Right atrium auricular region (tissue), 2 donors: ENCODE measurements at places on chromosomes 5 and 9.

DNA sequence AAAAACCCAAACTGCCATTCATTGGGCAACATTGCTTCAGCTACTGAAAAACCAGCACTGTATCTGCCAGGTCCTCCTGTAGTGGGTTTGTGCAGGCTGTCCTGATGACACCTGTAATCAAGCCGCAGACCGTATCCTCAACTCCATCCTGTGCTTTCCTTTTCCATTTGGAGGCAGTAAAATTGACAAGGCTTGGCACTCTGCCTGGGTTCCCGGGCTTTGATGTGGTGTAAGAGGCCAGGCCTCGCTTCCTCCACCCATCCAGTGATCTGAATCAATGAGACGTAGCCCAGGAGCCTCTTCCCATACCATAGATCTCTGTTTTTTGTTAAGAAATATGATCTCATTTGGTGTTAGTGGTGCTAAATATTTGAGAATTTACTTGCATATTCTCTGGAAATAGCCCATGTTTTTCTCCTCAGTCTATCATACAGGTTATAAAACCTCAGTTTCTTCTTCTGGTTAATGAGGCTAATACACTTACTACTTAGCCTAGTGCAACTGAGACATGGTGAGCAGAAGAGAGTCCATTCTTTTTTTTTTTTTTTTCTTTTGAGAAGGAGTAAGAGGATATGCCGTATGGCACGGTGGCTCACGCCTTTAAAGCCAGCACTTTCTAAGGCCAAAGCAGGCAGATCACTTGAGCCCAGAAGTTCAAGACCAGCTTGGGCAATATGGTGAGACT, 34.8 kb downstream of the LSM11 start:
- no peak for DNase-seq

GRCh38 chr5:40052808-40053207, 626.9 kb upstream of the PTGER4 start:
- no peak for DNase-seq

GRCh38 chr9:123360161-123361085, 4.4 kb downstream of the CRB2 start:
- DNase-seq, result no peak

DNA sequence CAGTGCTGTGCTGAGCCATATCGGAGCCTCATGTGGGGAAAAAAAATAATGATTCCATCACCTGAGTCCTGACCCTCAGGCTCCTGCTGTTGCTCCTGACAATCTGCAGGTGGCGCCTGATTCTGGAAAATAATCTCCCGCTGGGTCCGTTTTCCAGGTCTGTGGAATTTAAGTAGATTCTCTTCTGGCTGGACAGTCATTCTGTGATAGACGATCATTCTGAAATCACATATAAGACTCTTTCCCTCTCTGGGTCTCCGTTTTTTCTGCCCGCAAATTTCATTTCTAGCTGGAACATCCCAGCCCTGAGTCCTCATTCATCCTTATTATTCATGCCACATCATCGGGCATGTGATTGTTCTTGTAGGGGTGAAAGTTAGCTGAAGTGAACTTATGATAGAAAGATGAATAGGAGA, 22.1 kb upstream of the STXBP1 start:
- peak; percentile 87 for DNase-seq

DNA sequence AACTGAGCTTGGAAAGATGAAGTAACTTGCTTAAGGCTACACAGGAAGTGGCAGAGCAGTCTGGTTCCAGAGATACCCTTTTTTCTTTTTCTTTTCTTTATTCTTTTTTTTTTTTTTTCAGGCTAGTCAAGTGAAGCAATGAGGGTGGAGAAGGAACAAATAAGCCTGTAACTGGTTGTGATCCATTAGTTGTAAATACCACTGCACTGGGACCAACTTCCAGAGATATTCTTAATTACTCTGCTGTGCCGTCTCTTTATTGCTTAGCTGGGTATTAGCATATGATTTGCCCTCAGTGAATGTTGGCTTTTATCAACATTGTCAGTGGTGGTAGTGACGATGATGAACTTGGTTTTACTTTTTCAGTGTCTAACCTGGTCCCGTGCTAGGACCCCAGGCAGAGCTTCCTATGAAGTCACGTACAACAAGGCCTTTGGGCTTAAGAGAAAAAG, 26.7 kb downstream of the LNPEP start:
- no peak for DNase-seq

DNA sequence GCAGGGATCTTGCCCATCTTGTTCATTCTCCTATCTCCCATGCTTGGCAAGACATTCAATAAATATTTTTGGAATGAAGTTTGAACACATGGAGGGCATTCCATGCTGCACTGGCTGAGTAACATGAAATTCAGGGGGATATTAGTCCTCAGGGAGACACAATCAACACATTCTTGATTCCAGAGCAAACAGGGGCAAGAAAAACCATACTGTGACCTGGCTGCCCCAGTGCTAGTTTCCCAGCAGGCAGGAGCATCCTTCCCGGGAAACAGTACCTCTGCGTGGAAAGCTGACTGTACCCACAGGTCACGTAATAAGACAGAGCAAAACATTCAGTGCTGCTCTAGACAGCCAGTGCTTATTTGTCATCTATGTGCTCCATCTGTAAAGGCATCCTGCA, 66.3 kb upstream of the SPOCK1 start:
- DNase-seq, result no peak

DNA sequence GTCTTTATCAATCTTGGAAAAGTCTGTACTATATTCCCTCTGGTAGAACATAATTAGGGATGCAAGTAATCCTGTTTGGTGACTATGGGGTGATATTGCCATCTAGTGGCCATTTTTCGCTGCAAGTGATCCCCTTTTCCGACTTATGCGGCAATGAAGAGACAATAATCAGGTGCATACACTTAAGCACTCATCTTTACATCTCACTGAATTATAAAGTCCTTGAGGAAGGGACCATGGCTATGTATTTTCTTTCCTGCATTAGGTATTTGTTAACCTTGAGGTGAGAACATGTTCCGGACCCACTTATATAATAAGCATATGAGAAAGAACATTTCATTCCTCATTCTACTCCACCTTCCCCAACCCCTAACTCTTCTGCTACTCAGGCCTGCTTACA, 19.6 kb upstream of the LIX1 start:
- DNase-seq, result no peak

GRCh38 chr5:39757131-39757530, 332.4 kb upstream of the DAB2 start:
- DNase-seq, result no peak

GRCh38 chr9:3758816-3759576, 233.2 kb upstream of the RFX3 start:
- DNase-seq, result no peak

GRCh38 chr5:150487199-150488061, 20.5 kb upstream of the NDST1 start:
- DNase-seq, result no peak

DNA sequence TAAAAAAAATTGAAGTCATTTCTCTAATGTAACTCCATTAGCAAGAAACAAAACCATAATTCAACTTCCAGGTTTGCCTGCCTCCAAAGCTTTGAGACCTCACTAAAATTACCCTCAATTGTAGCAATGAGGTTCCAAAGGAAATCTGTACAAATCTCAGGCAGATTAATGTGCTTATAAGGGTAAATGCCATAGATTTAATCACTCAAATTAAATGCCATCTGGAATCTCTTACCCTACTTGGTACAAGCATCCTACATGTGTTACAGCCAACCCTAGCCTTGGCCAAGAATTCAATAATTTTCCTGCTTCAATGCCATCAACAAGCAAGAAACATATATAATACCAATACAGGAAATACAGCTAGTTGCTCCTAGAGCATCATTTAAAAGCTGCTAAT, 452.8 kb downstream of the RAB3C start:
- DNase-seq, result no peak

- DNase-seq, result no peak
Measured at GRCh38 chr9:97993000-97993399, 9.9 kb downstream of the ANP32B start.
